ENCODE measurements at places on chromosomes 1 and 21.

DNA sequence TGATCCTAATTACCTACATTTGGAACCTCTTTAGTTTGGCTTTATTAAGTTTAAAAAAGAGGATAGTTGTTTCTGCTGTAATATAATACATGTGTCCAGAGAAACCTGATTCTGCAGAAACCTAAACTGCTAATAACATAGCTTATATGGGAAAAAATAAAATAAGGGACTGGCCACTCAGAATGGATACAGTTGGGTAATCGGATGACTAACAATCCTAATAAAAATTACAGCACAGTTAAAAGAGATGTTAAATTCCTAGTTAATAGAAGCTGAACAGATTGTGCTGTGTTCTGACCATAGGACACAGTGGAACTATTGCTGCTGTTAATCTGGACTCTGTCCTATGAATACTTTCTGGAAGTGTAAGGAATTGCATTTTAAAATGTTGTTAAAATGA, 16.0 kb downstream of the ARV1 start:
- no peak for DNase-seq

- no peak for DNase-seq
Observed at GRCh38 chr1:176515310-176515709, 52.3 kb downstream of the PAPPA2 start.

- no peak for DNase-seq
Observed at GRCh38 chr1:17109892-17110554, 9.2 kb downstream of the PADI2 start.

GRCh38 chr1:207007352-207008033, 25.1 kb downstream of the C1orf116 start:
- DNase-seq, result no peak

DNA sequence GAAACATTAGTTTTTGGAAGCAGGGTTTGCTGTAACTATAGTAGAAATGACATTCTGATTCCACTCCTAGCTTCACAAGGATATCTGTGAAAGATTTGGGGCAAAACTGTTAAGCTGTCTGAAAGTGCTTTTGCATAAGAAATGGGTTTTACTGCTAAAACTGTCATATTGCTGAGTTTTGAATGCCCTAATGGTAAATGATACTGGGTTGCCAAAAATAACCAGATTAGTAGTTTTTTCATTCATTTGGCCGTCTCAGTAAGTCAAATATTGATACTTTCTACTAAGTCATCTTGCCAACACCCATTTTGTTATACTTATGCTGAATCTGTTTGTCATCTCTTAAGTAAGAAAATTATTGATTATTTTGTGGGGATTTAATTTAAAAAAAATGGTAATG, 399 bp upstream of the PTPRC start:
- no peak for DNase-seq

DNA sequence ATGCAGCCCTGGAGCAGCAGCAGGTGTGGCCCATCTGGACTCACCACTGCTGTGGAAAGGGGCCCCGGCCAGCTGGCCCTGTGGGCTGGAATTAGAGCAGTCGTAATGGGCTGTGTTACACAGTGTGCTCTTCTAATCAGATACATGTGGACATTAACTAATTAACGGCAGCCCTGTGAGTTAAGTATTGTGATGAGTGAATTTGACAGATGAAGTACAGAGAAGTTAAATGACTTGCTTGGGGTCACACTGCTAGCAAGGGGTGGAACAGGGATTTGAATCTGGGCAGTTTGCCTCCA, 58.6 kb downstream of the MDM4 start:
- no peak for DNase-seq

DNA sequence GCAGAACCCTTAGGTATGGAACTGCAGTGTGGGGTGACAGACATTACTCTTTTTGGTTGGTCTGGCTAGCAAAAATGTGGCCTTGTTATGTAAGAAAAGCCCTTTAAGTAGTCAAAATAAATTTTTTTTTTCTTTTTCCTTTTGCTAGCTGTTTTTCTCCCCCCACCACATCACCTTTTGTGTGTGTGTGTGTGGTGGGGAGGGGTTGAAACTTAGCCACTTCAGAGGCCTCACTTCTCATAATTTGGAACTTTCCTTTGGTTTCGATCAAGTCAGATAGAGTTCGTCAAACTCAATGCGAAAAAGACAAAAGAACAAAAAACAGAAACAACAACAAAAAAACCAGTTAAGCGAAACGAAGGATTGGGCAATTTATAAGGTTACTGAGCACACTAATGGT, 1.9 kb upstream of the PRMT2 start:
- DNase-seq, result no peak

DNA sequence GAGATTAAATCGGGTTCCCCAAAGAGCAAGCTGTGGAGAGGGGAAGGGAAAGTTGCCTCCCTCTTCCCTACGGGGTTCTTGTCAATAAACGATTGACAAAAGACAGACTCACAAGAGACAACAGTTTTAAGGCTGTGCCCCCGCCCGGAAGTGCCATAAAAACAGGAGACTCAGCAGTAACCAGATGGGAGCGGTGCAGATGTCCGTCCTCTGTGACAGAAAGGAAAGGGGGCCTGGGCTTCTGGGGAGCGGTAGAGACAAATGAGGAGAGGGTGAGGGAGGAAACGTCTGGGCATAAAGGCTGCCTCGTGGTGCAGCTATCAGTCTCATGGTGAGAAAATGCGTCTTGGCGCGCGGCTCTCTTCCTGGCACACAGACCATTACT, 5.9 kb downstream of the TP73 start:
- DNase-seq, result no peak

DNA sequence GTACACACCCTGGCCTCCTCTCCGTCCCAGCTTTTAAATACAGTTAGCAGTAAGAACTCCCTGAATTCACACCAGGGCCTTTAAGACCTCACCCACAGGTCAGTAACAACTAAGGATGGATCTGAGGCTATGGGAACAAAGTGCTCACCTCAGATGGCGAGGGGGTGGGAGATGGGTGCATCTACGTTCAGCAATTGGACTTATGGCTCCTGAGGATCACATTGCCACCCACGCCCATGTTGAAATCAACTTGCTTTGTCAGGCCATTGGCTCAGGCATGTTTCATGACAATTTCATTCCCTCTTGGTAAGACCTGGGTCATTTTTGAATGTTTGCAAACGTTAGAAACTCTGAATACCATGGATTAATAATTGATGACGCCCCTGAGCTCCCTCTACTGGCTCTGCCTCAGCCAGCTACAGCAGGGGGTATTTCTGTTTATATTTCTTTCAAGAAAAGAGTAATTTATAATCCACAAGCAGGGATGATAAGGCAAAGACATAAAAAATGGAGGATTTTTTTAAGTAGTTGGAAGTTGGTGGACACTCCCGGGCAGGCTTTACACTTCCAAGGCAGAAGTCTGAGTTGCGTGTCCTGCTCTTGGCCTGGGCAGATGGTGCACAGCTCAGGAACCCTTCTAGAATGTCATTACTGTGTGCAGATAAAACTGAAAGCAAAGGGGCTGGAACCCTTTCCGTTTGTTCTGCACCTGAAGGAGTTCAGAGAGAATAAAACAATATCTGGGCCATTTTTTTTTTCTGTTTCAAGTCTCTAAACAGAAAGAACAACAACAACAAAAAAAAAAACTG, 13.7 kb upstream of the LBR start:
- DNase-seq, result no peak

GRCh38 chr1:223834660-223835263, 11.0 kb downstream of the TP53BP2 start:
- peak; percentile 64 for DNase-seq

GRCh38 chr21:41839387-41840000, 39.6 kb downstream of the PRDM15 start:
- no peak for DNase-seq

DNA sequence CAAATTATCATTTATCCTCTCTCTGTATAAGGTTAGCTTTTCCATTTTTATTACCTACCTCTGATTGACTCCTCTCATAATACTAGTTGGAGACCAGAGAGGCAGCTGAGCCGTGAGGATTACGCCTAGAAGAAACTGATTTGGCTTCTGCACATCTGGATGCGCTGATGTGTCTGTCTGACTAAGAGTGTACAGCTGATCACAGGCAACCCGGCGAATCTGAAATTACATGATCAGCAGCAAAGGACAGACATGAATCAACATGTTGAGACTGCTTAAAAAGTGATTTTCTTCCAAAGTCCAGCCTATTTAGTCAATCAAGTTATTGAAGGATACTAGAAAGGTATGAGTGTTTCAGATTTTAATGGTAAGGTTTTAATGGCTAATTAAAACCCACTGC, 81.2 kb downstream of the PCSK9 start:
- no peak for DNase-seq

- no peak for DNase-seq
Observed at GRCh38 chr1:18322368-18323032, 158.2 kb upstream of the KLHDC7A start.

GRCh38 chr1:20873311-20873710, 86.2 kb upstream of the HP1BP3 start:
- DNase-seq, result no peak

- peak; percentile 34 for DNase-seq
Observed at GRCh38 chr1:46043458-46044017, 88.9 kb downstream of the PIK3R3 start.

DNA sequence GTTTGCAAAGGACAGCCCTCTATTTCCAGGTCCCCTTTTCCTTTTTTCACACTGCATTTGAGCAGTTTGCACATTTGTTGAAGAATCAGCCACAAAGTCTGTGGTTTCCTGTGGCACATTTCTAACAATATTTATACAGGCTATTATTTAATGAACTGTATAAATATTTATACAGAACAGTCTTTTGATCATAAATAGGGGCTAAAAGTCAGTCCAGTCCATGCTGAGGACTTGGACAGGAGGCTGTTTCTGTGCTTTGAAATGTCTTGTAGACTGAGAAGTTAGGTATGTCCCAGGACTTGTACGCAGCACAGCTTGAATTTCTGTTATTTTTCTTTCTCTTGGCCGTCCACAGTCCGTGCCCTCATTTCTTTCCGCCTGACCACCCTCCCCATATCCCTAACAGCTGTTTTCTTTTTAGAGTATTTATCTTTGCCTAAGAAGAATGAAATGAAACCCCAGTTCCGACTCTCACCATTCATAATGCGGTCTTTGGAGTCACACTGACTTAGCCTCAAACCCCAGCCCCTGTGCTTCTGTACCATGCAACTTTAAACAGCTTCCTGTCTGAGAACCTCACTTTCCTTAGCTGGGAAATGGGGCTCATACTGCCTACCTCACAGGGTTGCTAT, 19.7 kb downstream of the FGGY start:
- no peak for DNase-seq

- DNase-seq, result no peak
Observed at GRCh38 chr1:220682901-220683576, 7.1 kb upstream of the C1orf115 start.

DNA sequence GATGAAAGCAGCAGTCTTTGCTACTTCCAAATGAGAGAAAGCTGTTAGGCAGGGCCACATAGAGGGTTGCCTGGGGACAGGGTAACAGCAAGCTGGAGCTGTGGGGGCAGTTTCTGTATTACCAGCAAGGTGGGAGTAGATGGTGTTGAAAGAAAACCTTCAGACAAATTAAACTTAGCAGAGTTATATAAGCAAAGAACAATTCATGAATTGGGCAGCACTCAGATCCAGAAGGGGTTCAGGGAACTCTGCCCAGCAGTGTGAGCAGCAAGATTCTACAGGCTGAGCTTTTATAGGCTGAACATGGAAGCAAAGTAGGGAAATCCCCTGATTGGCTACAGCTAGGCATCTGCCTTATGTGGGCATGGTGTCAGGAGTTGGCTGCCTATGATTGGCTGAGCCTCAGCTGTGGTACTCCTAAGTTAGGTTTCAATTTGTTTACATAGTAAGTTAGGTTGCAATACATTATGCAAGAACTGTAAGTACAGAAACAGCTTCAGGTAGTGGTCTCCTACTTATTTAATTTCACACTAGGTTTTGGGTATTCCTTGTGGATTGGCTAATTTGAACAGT, 64.1 kb upstream of the TMPRSS2 start:
- DNase-seq, result no peak

DNA sequence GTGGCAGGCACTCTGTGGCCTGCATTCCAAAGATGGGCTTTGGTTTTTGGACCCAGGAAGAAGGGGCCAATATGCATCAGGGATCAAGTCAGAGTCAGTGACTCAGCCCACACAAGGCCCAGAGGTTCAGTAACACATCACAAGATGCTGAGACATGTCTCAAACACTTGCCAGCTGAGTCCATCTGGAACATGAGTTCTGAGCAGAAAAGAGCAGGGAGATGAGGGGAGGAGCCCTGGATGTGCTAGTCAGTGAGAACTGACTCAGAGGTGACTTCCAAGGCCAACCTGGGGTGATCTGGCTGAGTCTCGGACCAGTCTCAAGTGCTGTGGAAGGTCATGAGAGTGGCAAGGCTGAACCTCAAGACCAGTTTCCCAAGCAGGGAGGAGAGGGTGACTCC, 150.1 kb downstream of the CDC7 start:
- DNase-seq, result no peak

DNA sequence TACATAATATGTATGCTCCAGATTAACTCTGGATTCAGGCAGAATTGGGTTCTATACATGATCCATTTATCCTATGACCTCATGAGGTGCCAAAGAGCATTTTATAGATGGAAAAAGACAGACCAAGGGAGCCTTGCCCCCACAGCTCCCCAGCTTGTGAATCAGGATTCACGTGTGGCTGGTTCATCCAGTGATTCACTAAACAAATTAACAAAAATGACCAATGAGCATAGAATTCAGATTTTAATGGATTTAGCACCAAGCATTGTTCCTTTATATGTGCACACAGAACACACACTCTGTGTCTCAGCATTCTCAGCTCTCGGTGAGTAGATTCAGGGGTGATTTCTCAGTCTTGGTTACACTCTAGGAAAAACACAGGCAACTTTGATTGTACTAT, 51.7 kb upstream of the BARHL2 start:
- DNase-seq, result no peak

GRCh38 chr21:45304476-45304830, 16.8 kb upstream of the POFUT2 start:
- no peak for DNase-seq

DNA sequence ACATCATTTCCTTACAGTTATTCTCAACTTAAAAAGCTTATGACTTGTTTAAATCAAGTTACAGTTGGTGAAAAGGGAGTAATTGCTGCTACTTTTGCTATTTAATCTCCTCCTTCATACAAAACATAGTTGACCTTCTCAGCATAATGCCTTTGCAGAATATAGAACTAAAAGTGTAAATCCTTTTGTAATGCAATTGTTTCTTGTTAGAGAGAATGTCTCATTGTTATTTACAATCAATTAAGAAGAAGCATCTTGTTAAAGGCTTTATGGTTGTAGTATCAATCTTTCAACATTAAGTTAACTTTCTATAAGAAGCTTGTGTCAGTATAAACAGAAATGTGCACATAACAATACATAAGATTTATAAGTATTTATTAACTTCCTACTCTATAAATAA, 360.7 kb downstream of the BRINP3 start:
- no peak for DNase-seq

Measured in CD14-positive monocyte (primary cell).